ENCODE measurements at places on chromosomes 4 and X.

DNA sequence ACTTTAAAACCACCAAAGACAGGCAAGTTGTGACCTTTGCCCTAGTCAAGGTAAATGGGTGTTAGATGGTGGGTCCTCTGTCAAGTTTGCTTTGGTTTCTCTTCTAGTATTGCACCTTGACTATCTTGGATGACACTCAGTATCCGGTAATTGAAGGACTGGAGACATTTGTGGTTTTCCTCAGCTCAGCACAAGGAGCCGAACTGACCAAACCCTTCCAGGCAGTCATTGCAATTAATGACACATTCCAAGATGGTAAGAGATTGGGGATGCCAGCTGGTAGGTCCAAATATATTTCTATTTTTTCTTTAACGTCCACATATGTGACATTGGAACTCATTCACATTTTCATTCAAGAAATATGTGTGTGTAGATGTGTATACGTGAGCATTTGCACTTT is 69.3 kb upstream of the ANXA3 start:
- DNase-seq, result no peak

GRCh38 chrX:76977452-76977851 is 469.7 kb upstream of the FGF16 start:
- no peak for DNase-seq

- DNase-seq, result no peak
Observed at GRCh38 chr4:173684223-173684622, 154.2 kb upstream of the HAND2 start.

DNA sequence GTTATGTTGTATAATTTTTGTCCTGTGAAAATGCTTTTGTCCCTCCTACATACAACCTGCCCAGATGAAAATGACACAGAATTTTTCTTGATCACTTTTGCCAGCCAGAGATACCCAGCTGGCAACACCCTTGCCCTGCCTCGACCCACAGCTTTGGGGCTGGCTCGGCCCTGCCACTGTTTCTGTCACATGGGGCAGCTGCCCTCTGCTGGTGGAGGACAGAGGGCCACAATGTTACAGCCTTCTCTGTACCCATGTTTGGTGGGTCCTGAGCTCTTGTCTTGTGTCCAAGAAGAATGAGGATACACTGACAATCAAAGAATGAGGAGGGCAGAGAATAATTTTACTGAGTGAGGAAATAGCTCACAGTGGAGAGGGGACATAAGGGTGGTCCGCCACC is 31.1 kb downstream of the BMP15 start:
- peak; percentile 48 for DNase-seq

All from H9 (cell line).